ENCODE measurements at places on chromosomes 2 and 18. TPM values are rescaled to one million over a fixed set of nuclear protein-coding genes. Genes with fewer than 3 reads are reported as not detected.

Gene SIGLEC15
- 0.90 TPM for polyA plus RNA-seq

Gene NLRC4
- 1.1 TPM for polyA plus RNA-seq

DNA sequence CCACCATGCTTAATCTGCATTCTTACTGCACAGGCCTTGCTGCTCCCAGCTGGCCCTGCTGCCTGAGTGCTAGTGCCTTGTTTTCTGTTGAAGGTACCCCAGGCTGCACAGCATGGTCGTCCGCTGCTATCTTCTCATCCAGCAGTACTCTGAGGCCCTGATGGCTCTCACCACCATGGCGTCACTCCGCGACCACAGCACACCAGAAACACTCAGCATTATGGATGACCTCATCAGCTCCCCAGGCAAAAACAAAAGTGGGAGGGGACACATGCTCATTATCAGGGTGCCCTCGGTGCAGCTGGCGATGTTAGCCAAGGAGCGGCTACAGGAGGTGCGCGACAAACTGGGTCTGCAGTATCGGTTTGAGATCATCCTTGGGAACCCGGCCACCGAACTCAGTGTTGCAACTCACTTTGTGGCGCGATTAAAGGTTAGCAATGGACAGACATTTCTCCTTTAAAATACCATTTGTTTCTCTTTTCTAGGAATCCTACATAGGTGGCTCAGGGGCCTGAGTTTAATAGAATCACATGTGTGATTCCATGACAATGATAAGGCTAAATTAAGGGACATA is 110.5 kb downstream of the ESCO1 start:
- DNase-seq = no peak

- DNase-seq = no peak
Observed at GRCh38 chr2:218368621-218369153, 12.0 kb downstream of the CATIP start.

Gene CRACDL
- 3.0 TPM for polyA plus RNA-seq

Gene MBOAT2
- polyA plus RNA-seq = 3.2 TPM

DNA sequence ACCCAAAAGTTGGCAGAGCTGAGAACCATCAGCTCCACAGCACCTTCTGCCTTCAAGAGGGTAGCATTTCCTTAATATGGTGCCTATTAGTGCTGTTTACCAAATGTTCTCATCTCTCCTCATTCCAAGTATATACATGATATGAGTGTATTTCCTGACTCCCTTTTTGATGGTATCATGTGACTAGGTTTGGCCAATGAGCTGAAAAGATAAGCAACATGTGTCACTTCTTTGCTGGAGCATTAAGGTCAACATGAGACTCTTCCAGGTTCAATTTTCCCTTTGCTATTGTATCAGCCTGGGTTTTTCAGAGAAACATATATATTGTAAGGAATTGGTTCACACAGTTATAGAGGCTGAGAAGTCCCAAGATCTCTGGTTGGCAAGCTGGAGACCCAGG is 310.9 kb downstream of the HRH4 start:
- no peak for DNase-seq

All from small intestine (tissue), 16 donors.